ENCODE measurements at places on chromosomes 13 and 19. TPM values are rescaled to one million over a fixed set of nuclear protein-coding genes. Genes with fewer than 3 reads are reported as not detected.

GRCh38 chr13:26062853-26063444, 11.1 kb upstream of the SHISA2 start:
- peak; percentile 61 for DNase-seq

GRCh38 chr19:43594710-43595604, 977 bp downstream of the IRGQ start:
- DNase-seq: peak; percentile 41

GRCh38 chr19:6221878-6222746, 57.7 kb downstream of the MLLT1 start:
- DNase-seq: no peak

DNA sequence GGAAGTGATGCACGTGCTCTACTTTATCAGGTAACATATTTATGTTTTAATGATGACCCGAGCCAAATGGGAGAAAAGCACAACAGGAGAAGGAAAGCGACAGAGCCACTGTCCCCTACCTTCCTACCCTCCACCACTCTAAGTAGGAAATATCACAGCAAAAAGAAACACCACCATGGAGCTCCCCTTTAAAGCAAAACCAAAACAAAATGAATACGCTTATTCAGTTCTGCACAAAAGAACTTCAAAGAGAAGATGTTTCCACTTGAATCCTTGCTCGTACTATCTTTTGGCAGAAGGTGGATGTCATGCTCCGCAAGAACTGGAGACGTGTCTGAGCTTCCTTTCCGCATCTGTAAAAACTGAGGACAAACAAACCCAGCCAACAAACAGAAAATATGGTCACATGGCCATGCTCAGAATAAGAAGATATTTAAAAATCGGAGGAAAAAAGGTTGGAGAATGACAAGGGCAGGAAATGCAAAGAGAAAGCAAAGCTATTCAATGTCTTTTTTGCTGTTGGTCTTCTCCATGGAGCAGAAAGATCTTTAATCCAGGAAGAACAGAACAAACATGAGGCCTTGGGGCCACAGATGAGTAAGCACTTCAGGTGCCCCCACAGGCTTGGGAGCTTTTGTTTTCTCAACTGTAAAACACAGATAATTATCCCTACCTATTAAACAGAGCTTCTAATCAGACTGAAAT, 19.5 kb downstream of the N4BP2L1 start:
- DNase-seq: no peak

DNA sequence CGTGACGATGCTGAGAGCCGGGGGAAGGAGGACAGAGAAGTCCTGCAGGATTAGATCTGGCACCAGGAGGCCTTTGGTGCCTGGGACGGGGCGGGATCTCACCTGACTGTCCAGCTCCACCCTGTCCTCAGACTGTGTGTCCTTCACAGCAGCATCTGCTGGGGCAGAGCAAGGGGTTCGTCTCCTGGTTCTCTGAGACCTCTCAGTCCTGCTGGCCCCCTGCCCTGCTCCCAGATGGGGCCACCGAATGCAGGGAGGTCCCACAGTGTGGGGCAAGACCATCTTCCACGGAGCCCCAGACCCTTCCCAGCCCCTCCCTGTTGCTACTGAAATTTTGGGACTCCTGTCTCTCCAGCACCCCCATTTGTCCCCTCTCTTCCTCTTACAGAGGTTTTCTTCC, 4.5 kb downstream of the LILRB3 start:
- DNase-seq: no peak

- no peak for DNase-seq
These were observed 483.2 kb downstream of the DIAPH3 start for GRCh38 chr13:59680429-59681024.

GRCh38 chr13:25915840-25916518, 135.8 kb downstream of the SHISA2 start:
- no peak for DNase-seq

DNA sequence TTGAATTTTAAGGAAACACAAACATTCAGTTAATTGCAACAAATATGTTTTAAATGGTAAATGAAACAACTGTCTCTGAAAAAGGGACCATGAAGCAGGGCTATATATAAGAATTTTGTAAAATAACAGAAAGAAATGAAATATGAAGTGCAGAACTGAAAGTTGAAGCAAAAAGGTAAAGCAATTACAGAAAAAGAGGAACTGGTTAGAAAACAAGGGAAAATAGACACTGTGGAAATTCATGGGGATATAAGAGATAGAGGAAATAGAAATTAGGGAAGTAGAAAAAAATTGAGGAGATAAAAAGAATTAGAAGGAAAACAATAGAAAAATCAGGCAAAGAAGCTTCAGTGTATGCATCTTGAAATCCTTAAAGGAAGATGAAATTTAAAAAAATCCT, 40.0 kb upstream of the TDRD3 start:
- no peak for DNase-seq

DNA sequence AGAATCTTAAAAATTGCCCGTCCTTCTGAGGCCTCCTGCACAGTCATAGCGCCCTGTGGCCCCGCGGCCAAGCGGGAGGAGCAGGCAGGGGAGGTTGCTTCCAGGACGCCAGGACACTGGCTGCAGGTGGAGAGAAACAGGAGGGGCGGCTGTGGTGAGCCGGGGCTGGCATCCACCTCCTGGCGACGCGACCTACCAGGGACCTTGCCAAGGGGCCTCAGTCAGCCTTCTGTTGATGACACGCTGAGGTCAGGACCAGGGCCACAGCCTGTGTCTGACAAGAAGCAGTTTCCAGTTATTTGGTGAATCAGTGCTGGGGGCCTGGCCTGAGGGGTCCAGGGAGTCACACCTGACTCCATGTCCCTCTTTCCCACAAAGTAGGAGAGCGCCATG, 13.3 kb upstream of the MKNK2 start:
- DNase-seq: no peak

GRCh38 chr13:75467040-75467728, 14.8 kb downstream of the TBC1D4 start:
- no peak for DNase-seq

DNA sequence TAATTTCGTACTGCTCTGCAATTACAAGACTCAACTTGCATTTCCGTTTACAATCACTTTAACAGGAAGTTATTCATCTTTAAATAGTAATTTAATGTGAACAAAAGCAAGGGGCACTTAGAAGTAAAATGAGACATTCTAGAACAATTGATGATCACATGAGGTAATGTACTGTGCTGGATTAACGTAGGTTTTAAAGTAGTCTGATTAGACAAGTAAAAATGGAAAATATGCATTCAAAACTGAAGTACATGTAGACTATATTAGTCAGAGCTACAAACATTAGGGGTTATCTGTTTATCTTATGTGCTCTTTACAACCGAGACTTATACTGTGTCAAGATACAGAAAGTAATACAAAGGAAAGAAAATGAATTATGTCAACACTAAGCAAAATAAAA, 1528.0 kb downstream of the SLITRK5 start:
- DNase-seq: no peak

DNA sequence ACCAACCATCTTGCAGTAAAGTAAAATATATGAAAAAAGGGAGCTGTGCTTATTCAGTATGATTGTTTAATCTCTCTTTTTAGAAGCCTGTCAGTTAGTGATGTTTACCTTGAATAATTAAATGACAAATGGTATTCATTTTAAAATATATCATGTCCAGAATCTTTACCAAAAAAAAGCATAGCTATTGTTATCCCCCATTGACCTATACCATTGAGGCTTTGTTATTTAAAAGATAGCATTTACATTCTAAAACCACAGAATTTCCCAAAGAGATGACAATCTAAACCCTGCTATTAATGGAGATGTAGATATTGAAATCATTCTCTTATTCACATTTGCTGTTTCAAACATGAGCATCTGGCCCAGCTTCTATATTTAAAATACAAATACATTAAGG, 2.2 kb downstream of the CNMD start:
- no peak for DNase-seq

GRCh38 chr13:60169239-60170031, 5.7 kb upstream of the DIAPH3 start:
- no peak for DNase-seq

DNA sequence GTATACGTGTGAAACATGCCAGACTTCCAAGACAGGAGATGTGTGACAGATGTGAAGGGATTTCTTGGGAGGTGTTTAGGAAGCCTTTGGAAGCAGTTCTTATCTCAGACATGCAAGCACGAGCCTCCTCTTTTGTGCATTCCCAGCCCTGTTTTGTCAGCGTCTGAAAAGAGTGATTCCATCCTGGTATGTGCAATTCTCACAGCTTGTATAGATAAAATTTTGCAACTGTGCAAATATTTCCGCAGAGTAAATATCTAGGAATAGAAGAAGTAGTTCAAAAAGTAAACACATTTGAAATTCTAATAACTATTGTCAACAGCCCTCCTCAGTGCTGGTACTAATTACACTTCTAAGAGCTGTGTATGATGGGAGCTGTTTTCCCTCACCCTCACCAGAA, 72.3 kb upstream of the C1QTNF9B start:
- DNase-seq: peak; percentile 55

- DNase-seq: no peak
These were observed 211.8 kb downstream of the PCCA start for GRCh38 chr13:100300708-100301107.

DNA sequence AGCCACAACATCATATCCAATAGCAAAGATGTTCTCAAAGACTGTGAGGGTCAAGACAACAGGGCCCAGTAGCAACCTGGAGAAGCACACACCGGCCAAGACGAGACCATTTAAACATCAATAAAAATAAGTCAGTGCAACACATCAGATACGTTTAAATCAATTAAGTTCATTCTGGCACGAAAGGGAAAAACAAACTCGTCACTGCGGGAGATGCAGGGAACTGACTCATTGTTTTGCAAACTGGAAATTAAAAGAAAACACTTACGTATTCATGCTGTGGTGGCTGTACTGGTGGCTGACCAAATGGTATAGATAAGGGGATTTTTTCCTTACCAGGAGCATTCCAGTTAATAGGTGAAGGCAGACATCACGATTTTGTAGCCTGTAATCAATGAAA, 26.3 kb upstream of the SLC15A1 start:
- no peak for DNase-seq

- peak; percentile 52 for DNase-seq
These were observed at the start of gene RASL11A for GRCh38 chr13:27270594-27271520. TSS of gene RASL11A (plus strand) at chr13:27270830. CDS start at chr13:27270945, 115 bp downstream.

DNA sequence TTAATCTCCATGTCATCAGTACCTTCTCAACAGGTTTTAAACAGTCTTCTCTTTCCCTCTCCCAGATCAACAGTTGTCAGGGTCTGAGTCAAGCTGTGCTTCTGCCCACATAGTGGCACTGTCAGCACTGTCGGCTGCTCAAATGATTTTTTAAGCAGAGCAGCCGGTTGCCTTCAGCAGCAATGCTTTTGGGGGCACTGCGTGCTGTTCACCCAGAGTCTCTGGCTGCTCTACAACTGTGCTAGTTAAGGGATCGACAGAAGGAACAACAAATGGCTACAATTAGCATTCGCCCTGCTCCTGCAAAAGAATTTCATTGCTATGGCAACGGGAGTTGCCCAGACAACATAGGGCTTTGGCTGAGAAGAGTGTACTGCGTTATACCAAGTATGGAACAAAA, 412.9 kb downstream of the DIAPH3 start:
- peak; percentile 39 for DNase-seq

DNA sequence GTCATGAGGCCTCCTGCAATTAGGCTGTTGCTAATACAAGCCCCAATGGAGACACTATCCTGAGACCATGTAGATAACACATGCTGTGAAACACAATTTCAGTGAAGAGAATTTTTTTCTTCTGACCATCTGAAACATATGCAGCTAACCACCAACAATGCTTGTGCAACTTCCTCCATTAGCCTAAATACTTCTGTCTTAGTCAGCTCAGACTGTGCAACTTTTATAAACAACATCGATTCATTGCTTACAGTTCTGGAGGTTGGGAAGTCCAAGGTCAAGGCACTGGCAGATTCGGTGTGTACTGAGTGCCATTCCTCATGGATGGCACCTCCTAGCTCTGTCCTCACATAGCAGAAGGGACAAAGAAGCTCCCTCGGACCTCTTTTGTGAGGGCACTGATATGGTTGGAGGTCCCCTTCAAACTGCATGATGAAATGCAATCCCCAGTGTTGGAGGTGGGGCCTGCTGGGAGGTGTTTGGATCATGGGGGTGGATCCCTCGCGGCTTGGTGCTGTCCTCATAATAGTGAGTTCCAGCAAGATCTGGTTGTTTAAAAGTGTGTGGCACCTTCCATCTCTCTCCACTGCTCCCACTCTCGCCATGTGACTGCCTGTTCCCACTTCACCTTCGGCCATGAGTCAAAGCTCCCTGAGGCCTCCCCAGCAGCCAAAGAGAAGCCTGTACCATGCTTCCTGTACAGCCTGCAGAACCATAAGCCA, 27.7 kb downstream of the STK24 start:
- DNase-seq: no peak

DNA sequence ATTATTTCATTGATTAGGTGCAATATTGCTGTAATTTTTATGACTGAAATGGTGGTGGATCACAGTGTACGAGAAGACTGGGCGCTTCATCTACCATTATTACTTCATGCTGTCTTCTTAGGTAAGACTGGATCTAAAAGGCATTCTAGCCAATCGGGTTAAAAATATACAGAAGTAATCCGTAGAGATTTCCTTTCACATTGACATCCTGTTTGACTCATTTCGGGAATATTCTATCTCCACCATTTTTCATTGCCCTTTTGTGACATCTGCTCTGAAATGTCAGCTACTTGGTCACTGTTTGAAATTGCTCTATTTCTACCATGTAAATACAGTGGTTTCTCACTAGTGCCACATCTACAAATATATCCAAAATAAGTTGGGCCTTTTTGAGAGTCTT, 90.2 kb downstream of the ZAR1L start:
- DNase-seq: no peak

- DNase-seq: no peak
These were observed 34.9 kb downstream of the CAB39L start for GRCh38 chr13:49409008-49409407.

DNA sequence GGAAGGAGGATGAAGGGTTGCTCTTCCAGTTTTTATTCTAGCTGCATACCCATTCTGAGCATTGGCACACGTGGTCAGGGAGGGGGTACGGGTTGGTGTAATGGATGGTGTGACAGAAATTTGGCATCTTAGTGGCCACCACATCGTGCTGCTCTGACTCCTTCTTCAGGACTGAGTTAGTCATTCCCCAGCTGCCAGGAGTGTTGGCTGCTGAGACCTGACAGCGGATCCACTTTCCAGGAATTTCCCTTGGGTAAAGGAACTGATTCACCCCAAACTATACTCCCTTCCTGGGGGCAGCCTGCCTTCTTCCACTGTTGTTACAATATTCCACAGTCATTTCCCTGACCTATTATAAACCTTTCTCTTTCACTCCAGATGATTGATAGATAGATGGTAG, 595.5 kb upstream of the KLHL1 start:
- DNase-seq: no peak

DNA sequence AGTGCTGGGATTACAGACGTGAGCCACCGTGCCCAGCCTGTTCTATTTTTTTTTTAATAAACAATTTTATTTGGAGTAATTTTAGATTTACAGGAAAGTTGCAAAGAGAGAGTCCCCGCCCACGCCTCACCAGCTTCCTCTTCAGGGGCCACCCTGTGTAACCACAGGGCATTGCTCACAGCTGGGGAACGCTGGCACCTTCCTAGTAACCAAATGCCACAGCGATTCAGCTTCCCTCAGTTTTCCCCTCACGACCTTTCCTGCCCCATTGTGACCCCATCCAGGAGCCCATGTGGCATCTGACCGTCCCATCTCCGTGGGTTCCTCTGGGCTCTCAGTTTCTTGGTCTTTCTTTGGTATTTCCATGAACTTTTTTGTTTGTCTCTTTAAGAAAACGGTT, 83.9 kb downstream of the GNG7 start:
- no peak for DNase-seq

CILP2 gene
- 0.49 TPM for total RNA-seq

ERICH4 gene
- not detected for total RNA-seq

ZNF66 gene
- total RNA-seq: 7.4 TPM

SH2D3A gene
- total RNA-seq: 10.4 TPM

MICU2 gene
- 43.6 TPM for total RNA-seq

OR7G1 gene
- total RNA-seq: not detected

PLPP2 gene
- total RNA-seq: 5.1 TPM

FAAP24 gene
- 0.79 TPM for total RNA-seq

ZNF468 gene
- 25.3 TPM for total RNA-seq
